Amniotic stem cell (primary cell): ENCODE measurements at places on chromosomes 6 and 20.

DNA sequence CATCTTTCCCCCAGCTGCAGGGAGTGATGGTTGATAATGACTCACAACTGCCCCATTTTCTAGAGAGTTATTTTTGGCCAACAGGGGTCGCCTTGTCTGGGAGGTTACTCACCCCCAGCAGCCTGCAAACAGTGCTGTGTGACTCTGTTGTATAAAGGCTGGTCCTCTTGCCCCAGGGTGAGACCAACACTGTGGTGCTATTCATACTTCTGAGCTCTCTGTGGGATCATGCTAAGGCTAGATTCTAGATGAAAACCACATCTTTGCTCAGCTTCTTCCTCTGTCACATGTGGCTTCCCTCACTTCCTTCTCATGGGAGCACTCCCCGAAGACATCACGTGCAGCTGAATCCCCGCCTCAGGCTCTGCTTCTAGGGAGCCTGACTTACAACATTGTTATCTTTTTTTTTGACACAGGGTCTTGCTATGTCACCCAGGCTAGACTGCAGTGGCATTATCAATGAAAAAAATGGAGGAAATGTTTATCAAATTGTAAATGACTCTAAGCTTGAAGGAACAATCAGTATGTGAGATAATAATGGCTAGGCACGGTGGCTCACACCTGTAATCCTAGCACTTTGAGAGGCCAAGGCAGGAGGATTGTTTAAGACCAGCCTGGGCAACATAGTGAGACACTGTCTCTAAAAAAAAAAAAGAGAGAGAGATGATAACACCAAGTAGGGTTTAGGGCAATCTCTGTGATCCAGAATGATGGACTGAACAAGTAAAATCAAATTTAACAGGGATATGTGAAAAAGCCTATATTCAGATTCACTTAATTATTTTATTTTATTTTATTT is 55.7 kb upstream of the SLC23A2 start:
- DNase-seq, result no peak

DNA sequence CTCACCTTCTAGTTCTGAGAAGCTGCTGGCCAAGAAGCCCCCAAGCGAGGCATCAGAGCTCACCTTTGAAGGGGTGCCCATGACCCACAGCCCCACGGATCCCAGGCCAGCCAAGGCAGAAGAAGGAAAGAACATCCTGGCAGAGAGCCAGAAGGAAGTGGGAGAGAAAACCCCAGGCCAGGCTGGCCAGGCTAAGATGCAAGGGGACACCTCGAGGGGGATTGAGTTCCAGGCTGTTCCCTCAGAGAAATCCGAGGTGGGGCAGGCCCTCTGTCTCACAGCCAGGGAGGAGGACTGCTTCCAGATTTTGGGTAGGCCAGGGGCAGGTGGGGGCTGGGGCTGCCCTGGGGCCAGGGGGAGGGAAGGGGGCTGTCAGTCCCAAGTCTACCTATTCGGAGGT is 2.3 kb downstream of the MYLK2 start:
- DNase-seq, result no peak

- no peak for DNase-seq
Observed at GRCh38 chr6:155830531-155830930, 374.9 kb upstream of the NOX3 start.

GRCh38 chr6:153623496-153623895 is 415.5 kb upstream of the OPRM1 start:
- DNase-seq, result no peak

GRCh38 chr6:82841309-82841708 is 224.3 kb downstream of the UBE3D start:
- no peak for DNase-seq

DNA sequence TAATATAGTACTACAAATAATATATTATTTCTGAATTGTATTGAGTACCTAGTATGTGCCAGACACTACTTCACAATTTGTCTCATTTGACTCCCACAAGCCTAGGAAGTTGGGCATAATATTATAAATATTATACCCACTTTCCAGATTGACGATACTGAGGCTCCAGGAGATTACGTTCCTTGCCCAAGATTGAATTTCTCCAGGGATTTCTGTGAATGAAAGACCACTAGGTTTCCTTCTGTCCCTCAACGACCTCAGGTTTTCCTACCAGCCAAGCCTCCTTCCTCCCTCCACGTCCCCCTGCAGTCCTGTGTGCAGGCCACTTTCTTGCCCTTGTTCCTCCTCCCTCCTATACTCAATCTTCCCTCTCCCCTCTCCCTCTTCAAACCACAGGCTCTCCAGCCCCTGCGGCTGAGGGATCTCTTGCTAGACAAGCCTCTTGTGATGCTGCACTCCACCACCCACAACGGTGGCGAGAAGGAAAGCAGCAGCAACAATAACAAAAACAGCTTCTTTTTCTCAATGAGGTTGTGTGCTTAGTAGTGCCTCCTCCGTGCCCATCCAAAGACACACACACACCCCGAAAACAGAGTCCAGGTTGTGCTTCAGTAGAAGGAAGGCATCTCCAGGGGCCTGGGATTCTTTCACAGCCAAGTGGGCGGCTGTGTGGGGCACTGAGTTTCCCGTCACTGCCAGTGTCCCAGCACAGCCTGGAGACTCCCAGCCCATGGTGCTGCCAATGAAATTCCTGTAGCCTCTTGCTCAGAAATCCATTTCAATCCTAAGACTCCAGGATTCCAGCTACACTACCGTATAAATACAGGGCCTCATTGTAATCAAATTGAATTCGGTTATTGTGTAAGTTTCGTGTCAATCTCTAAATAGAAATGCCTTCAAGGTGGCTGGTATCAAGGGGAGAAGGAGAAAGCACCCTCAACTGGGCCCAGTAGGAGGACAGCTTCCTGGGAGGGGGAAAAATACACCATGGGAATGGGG is 94.4 kb downstream of the NCR2 start:
- no peak for DNase-seq

- DNase-seq, result no peak
Observed at GRCh38 chr20:24747010-24747712, 201.9 kb upstream of the CST7 start.

GRCh38 chr20:23403751-23404150 is 17.5 kb downstream of the NAPB start:
- DNase-seq, result no peak

- peak; percentile 37 for DNase-seq
Observed at GRCh38 chr6:157982563-157983405, 1.1 kb downstream of the SYNJ2 start.

DNA sequence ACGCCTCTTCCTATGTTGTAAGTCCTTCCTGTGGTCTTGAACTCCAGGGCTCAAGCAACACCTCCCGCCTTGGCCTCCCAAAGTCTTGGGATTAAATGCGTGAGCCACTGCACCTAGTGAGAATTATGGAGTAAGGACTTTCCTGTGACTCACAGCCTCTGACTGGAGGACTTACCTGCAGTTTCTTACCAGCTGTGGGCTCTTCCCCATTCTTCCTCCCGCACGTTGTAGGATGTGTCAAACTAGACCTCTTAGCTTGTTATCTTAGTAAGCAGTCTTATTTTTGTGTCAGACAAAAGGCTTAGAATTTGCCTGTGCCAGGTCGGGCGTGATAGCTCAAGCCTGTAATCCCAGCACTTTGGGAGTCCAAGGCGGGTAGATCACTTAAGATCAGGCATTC is 30.9 kb downstream of the BAK1 start:
- no peak for DNase-seq

DNA sequence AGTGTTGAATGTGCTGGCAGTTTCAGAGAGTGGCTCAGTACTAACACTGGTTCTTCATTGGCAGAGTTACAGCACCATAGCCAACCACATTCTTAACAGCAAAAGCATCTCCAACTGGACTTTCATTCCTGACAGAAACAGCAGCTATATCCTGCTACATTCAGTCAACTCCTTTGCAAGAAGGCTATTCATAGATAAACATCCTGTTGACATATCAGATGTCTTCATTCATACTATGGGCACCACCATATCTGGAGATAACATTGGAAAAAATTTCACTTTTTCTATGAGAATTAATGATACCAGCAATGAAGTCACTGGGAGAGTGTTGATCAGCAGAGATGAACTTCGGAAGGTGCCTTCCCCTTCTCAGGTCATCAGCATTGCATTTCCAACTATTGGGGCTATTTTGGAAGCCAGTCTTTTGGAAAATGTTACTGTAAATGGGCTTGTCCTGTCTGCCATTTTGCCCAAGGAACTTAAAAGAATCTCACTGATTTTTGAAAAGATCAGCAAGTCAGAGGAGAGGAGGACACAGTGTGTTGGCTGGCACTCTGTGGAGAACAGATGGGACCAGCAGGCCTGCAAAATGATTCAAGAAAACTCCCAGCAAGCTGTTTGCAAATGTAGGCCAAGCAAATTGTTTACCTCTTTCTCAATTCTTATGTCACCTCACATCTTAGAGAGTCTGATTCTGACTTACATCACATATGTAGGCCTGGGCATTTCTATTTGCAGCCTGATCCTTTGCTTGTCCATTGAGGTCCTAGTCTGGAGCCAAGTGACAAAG is 17.0 kb upstream of the ADGRF4 start:
- no peak for DNase-seq
